ENCODE measurements at places on chromosomes 2 and 18.

- DNase-seq: no peak
Observed at GRCh38 chr2:64393383-64394010, 60.5 kb upstream of the LGALSL start.

- DNase-seq: no peak
Observed at GRCh38 chr2:60413069-60413813, 140.2 kb downstream of the BCL11A start.

DNA sequence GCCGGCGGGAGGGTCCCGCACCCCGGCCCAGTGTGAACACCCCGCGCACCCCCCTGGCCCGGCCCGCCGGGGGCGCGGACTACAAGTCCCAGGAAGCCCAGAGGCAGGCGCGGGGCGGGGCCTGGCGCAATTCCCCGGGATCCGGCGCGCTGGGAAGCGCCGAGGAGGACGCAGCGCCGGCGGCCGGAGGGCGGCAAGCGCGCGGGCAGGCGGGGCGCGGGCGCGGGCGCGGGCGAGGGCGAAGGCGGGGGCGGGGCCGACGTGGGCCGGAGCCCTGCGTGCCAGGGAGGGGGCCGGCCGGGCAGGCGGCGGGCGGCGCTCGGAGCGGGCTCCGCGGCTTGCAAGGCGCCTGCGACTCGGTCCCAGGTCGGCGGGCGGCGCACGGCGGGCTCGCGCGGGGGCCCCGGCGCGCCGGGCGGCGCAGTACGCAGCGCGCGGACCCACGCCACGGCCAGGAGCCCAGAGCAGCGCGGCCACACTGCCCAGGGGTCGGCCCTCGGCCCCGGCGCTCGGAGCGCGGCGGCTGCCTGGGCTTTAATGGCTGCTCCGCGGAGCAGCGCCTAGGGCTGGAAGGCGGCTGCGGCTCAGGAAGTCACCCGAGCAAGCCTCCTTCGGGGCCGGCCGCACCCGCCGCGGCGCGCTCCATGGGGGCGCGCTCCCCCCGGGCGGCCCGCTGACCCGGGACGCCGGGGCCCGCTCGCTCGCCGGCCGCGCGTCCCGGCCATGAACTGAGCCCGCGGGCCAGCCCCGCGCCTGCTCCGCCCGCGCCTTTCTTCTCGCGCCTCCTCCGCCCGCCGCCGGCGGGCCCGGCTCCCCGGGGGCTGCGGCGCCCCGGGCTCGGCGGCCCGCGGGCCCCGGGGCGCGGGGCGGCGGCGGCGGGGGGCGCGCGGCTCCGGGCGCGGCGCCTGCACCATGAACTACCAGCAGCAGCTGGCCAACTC is at the start of gene AGAP1:
Gene AGAP1 (plus strand): TSS at position 269 of the 941 bp plus-strand sequence.
- DNase-seq: peak; percentile 73

DNA sequence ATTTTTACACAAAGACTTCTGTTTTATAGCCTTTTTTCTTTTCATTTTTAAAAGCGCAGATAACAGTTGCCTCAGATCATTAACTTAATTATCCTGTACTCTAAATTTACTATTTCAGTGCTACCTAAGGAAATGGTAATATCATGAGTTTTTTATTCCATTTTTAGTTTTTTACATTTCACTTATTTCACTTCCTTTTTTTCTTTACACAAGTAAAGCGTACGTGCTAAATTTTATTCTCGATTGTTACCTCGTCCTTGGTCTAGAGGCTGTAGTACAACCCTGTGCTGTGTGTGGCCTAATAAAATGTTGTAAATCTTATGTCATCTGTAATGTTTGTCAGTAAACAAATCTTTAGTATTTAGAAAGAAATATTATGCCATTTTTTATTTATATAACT is 49.2 kb downstream of the CRIM1 start:
- no peak for DNase-seq

DNA sequence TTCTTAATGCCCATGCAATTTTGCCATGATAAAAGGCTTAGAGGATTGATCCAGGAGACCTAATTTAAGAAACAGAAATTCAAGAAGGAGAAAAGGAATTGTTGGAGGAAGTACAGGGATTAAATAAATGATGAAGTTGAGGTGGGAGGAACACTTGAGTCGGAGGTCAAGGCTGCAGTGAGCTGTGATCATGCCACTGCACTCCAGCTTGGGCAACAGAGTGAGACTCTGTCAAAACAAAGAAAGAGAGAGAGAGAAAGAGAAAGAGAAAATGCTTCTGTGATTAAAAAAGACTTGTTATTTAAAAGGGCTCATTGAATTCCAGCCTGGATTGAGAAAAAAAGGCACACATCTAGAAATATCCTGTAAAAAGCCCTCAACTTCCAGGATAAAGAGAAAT is 123.2 kb downstream of the B3GNT2 start:
- DNase-seq: no peak

DNA sequence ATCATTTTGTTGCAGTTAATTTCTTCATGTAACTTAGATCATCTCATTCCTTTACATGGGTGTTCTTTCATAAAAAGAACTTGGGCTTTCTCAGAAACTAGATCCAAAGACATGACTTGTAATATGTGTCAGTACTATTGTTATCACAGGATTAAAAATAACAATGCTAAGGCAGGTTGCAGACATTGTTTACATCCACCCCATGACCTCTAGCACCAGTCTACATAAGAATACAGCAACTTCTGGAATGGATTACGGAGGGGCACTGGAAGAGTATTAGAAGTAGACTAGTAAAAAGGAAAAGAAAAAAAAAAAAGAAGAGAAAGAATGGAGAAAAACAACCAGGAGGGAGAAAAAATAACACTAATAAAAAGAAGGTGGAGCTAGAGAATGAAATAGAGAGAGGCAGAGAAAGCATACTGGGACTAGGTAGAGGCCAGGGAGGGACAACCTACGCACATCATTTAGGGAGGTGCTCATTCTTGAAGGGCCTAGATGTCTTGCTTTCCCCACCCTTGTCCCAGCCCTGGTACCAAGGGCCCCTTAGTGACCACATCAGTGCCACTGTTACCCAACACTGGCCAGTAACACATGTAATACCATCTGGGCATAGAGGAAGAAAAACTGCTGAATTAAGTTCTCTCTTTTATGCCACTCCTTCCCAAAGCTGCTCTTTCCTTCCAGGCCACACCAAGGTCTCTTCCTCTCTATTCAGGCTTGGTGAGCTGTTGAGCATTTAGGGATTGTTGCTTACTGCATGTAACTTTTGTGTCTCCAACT is 70.6 kb upstream of the KLF7 start:
- DNase-seq: peak; percentile 41

- no peak for DNase-seq
Observed at GRCh38 chr2:214293593-214293992, 117.3 kb upstream of the VWC2L start.

DNA sequence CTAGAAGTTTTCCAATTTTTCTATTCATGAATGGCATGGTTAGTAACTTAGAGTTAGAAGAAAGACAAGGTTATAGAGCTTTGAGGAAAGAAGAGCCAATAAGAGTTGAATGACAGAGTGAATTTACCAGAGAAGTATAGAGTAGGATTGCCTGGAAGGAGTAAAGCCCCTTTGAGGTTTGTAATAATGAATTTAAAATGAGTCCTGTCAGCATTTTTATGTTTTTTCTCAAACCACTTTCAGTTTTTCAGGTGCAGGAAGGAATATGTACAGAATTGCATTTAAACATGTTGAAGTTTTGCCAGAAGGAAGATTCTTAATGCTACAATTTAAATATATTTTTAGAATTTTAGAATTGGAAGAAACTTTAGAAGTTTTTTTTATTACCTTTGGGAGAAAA is 408.3 kb downstream of the DSC3 start:
- no peak for DNase-seq

GRCh38 chr2:145800151-145801091 is 1280.5 kb upstream of the ZEB2 start:
- no peak for DNase-seq

DNA sequence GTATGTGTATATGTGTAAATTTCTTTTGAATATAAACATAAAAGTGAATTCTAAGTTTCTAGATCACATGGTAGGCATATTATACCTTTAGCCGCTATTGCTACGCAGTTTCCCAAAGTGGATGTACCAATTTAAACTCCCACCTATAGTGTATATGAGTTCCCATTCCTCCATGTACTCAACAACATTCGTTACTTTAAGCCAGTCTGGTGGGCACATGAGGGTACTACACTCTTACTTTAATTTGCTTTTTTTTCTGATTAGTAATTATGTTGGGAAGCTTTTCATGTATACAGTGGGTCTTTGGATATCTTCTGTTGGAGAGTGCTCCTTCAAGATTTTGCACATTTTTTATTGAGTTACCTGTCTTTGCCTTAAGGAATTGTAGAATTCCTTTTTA is 683.8 kb downstream of the ERBB4 start:
- DNase-seq: no peak

DNA sequence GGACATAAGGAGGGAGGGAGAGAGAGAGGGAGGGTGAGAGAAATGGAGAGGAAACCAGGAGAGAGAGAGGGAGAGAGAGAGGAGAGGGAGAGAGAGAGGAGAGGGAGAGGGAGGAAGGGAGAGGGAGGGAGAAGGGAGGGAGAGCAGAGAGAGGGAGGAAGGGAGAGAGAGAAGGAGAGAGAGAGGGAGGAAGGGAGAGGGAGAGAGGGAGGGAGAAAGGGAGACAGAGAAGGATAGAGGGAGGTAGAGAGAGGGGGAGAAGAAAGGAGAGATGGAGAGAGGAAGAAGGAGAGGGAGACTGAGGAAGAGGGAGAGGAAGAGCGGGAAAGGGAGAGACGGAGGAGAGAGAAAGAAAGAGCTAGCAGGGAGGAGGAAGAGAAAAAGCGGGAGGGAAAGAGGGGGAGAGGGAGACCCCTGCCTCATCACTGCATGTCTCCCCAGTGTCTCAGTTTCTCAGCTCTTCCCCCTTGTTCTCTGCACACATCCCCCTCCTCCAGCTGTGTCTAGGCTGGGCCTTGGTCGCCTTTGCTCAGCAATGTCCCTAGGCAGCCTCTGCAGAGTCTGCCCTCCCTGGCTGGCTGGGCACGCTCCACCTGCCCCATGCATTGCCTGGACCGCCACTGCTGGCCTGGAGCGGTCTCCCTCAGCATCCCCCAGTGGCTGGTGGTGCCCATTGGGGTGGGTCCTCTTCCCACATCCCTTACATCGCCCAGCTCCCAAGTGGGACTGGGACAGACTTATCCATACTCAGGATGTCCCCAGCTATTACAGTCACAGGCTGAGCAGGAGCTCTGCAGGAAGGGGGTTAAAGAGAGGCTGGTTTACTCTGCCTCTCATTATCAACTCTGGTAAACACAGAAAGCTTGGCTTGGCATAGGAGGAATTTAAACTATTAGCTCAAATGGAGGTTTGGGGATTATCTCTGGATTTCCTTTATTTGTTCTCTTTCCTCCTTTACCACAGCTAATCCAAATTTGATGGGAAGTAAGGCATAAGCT is 85.7 kb upstream of the APCDD1 start:
- no peak for DNase-seq

GRCh38 chr2:218782528-218782844 is 539 bp downstream of the CYP27A1 start:
- DNase-seq: no peak

GRCh38 chr18:13934676-13935075 is 19.3 kb upstream of the MC2R start:
- no peak for DNase-seq
